ENCODE measurements at places on chromosomes 2 and 18.

DNA sequence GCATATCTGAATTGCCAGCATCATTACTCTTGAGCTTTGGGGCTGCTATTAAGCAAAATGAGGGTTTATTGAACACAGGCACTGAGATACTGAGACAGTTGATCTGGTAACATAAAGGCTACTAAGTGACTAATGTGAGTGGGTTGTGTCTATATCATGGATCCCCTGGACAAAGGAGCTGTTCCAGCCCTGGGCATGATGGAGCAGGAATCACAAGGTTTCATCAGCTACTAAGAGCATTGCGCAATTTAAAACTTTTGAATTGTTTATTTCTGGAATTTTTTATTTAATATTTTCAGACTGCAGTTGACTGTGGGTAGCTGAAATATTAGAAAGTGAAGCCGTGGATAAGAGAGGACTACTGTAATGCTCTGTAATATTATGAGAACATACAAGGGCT is 73.5 kb downstream of the MGAT5 start:
- peaks cover 30% of the 10 kb centered on the region for H3K4me1 ChIP-seq
- no peak for DNase-seq
- H3K4me3 ChIP-seq: no peak overlapping the region
- no peaks in the 10 kb centered on the region for H3K27me3 ChIP-seq
- 0 out of 2 replicates have a peak, but pooled peaks cover 4% of the 10 kb centered on the region for H3K36me3 ChIP-seq
- H3K27ac ChIP-seq: no peak overlapping the region

DNA sequence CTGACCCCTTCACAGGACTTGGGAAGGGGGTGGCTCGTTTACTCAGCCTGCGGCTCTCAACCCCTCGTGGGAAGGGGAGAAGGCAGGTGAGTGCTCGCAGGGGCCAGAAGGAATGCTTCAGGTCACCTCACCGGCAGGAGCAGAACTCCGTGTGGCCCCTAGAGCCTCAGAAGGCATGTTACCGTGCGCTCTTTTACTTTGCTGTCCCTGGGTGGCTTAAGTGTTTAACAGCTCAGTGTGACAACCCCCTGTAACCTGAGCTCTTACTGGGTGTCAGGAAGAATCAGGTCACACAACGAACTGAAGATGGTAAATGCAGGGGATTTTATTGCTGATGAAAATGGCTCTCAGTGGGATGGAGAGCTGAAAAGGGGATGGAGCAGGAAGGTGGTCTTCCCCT is 1235.4 kb downstream of the LRP1B start:
- no peak overlapping the region for H3K4me3 ChIP-seq
- no peak for DNase-seq
- H3K36me3 ChIP-seq: no peaks in the 10 kb centered on the region
- H3K27ac ChIP-seq: no peak overlapping the region

DNA sequence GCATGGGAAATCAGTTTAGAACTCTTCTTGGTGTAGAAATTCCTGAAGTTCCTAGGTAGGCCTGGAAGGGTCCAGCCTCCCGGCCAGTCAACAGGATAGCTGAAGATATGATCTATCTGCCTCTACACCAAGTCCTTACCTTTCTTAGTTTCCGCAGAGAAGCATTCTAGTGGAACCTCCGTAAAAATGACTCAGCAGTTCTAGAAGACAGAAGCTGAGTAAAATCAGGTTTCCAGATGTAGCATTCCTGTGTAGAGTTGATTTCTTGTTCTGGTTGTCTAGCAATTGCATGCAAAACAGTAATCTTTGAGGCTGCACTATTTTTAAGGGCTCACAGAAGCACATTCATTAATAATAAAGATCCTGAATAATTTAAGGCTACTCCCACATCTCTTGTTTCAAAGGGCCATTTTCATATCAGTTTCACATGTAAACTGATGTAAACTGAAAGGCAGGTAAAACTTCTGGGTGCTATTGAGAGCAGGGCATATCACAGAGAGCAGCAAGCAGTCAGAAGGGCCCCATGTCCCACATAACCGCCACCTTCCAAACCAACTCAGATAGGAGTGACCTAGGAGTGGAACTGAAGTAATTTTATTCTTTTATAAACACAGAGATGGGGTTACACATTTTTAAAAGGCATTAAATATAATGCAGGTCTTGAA is 3.2 kb upstream of the DYTN start:
- 0 out of 2 replicates have a peak, but pooled peaks cover 3% of the 10 kb centered on the region for H3K4me1 ChIP-seq
- H3K27ac ChIP-seq: no peak overlapping the region
- H3K36me3 ChIP-seq: no peaks in the 10 kb centered on the region
- H3K27me3 ChIP-seq: no peaks in the 10 kb centered on the region

DNA sequence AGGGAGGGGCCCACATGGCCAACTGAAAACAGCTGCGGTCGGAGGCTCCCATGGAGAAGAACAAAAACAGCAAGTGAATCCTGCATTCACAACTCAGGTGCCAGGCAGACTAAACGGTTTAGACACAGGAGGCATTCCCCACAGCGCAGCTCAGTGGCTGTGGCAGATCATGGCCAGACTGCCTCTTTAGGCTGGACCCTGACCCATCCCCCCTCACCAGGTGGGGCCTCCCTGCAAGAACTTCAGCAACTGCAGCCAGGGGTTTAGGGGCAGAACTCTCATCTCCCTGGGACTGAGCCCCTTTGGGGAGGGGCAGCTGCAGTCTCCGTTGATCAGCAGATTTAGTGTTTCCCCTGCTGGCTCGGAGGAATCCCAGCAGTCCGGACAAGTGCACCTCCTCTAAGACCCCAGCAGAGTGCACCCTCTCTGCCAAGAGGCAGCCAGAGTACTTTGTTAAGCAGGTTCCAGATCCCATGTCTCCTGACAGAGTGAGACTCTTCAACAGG is 346.7 kb downstream of the SS18 start:
- DNase-seq: no peak
- H3K4me1 ChIP-seq: no peaks in the 10 kb centered on the region
- H3K4me3 ChIP-seq: no peak overlapping the region
- H3K36me3 ChIP-seq: no peaks in the 10 kb centered on the region
- H3K27ac ChIP-seq: no peak overlapping the region

DNA sequence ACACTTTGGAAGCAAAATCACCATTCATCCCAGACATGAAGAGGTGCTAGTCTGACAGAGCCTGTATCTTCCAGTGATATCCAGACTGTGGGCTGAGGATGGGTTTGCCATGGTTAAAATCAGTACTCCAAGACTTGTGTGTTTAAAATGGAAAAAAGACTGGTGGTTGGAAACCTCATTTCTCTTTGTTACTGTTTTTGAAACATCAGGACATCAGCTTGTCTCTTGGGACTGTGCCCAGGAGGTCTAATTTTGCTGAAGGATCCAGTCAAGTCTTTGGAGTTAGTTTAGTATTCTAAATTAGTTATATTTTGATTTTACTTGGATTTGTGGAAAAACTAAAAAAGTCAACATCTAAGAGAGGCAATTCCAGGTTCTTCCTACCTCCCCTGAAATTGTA is 578.4 kb downstream of the PLCL1 start:
- H3K27ac ChIP-seq: no peak overlapping the region
- no peak overlapping the region for H3K4me3 ChIP-seq
- no peaks in the 10 kb centered on the region for H3K36me3 ChIP-seq
- DNase-seq: no peak

DNA sequence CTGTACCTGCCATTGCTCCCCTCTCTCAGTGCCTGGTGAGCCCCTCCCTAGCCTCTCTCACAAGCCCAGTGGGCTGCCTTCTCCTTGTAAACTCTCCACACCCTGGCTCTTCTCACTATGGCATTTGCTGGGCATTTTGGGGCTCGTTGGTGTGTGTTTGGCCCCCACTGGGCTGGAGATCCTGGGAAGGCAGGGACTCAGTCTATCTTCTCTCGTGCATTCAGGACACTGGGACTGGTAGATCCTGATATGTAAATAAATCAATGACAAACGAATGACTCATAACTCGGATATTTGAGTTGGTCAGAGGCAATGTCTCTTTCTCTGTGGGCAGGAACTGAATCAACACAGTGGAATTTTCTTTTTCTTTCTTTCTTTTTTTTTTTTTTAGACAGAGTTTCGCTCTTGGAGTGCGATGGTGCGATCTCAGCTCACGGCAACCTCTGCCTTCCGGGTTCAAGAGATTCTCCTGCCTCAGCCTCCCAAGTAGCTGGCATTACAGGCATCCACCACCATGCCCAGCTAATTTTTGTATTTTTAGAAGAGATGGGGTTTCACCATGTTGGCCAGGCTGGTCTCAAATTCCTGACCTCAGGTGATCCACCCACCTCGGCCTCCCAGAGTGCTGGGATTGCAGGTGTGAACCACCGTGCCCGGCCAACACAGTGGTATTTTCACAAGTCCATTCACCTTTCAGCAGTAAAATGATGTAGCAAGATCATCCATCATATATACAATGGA is 144.6 kb upstream of the SPRED2 start:
- H3K27ac ChIP-seq: no peak overlapping the region
- no peaks in the 10 kb centered on the region for H3K4me1 ChIP-seq
- H3K27me3 ChIP-seq: no peaks in the 10 kb centered on the region
- no peak for DNase-seq

DNA sequence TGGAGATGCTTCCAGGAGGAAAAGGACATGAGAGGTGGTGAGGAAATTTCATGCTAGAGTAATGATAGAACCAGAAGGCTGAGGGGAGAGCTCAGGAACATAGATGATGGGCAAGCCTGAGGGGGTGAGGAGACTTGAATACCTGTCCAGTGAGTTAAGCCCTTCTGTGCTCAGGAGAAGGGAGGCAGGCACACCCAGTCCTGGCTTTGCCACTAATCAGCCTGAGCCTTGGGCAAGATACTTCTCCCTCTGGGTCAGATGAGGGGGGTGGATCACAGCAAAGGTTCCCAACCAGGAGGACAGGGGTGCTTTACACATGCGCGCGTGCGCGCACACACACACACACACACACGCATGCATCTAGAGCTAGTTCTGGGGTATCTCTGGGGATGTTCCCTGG is 151.6 kb upstream of the MSH6 start:
- no peaks in the 10 kb centered on the region for H3K4me1 ChIP-seq
- H3K4me3 ChIP-seq: no peak overlapping the region
- no peaks in the 10 kb centered on the region for H3K27me3 ChIP-seq
- no peak overlapping the region for H3K27ac ChIP-seq
- no peaks in the 10 kb centered on the region for H3K36me3 ChIP-seq
- no peak for DNase-seq

- no peak for DNase-seq
- no peak overlapping the region for H3K4me3 ChIP-seq
- H3K36me3 ChIP-seq: no peaks in the 10 kb centered on the region
- no peaks in the 10 kb centered on the region for H3K4me1 ChIP-seq
- H3K27ac ChIP-seq: no peak overlapping the region
These were observed 84.4 kb upstream of the YWHAQ start for GRCh38 chr2:9715238-9715637.

DNA sequence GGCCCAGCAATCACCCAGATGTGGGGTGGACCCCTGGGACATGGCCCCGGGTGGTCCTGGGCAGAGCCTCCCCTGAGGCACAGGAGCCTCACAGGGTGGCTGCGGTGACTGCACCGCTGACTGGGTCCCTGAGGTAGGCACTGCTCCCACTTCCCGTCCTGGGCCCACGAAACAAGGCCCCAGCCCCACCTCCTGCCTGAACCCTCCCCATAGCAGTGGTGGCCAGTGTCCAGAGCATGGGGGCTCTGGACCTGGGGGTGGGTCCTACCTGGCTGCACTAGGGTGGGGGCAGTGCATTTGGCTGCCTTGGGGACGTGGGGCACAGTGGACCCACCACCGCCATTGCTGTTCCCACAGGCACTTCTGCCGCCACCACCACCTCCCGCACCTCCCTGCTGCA is 39.4 kb downstream of the TDRD15 start:
- no peak overlapping the region for H3K4me3 ChIP-seq
- no peaks in the 10 kb centered on the region for H3K4me1 ChIP-seq
- H3K27me3 ChIP-seq: no peaks in the 10 kb centered on the region
- DNase-seq: no peak
- no peak overlapping the region for H3K27ac ChIP-seq
- H3K36me3 ChIP-seq: no peaks in the 10 kb centered on the region

DNA sequence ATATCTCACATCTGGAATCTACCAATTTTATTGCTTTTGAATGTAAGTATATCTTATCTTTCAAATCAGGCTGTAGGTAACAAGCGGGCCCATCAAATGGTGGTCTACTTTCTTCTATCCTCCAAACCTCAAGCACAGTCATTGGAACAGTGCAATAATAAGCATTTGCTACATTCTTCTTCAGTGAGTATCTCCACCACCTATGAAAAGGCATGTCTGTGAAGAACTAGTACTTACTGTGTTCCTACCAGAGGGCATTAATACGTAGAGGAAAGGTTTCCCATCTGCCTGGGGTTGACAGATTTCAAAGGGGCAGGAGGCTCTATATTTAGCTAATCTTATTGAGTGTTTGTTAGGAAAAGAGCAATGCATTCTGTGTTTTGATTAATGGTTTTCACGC is 411.1 kb downstream of the NCKAP5 start:
- H3K36me3 ChIP-seq: no peaks in the 10 kb centered on the region
- no peaks in the 10 kb centered on the region for H3K4me1 ChIP-seq
- no peak for DNase-seq

DNA sequence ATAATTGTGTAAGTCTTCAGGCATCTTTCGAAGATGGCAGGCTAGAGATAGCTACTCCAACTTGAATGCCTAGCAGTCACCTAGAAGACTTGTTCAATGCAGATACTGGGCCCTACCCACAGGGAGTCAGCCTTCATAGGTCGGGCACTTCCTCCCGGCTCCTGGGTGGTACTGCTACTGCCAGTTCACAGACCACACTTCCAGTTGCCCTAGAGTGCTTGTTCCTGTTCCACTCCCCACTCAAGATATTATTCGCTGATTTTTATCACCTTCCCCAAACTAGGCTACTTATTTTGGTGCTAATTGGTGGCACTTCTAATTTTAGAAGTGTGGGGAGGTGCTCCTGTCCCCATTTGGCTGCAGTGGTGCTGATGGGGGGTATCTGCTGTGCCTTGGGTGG is 34.2 kb downstream of the INPP4A start:
- H3K27ac ChIP-seq: peak overlapping the region; percentile 98
- H3K27me3 ChIP-seq: no peaks in the 10 kb centered on the region
- peak overlapping the region; percentile 23 for H3K4me3 ChIP-seq
- 0 out of 2 replicates have a peak, but pooled peaks cover 2% of the 10 kb centered on the region for H3K36me3 ChIP-seq
- DNase-seq: peak; percentile 46

- peaks cover 36% of the 10 kb centered on the region for H3K4me1 ChIP-seq
- no peaks in the 10 kb centered on the region for H3K36me3 ChIP-seq
- no peak for DNase-seq
These were observed 101.8 kb downstream of the ASAP2 start for GRCh38 chr2:9308186-9308955.

DNA sequence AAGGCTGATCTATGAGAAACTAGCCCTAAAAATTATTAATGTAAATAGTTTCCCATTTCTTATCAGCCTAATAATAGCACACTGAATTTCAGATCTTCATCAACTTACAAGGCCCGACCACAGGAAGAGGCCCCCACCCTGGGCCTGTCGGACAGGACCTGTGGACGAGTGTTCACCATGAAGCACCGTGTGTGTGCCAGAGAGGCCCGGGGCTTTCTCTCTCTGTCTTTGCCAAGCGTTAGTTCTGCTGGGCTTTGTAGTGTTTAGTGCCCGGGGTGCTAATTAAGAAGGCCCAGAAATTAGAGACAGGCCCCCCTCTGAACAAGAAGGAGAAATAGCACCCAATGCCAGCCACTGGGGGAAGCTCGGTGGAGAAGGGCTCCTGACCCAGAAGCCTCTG is 265.7 kb downstream of the TWIST2 start:
- no peaks in the 10 kb centered on the region for H3K36me3 ChIP-seq
- no peak overlapping the region for H3K4me3 ChIP-seq
- H3K4me1 ChIP-seq: 0 out of 2 replicates have a peak, but pooled peaks cover 3% of the 10 kb centered on the region
- DNase-seq: no peak
- H3K27ac ChIP-seq: no peak overlapping the region

Measured in MM.1S (cell line).